ENCODE measurements at places on chromosomes 12 and 14. TPM values are rescaled to one million over a fixed set of nuclear protein-coding genes. Genes with fewer than 3 reads are reported as not detected.

DNA sequence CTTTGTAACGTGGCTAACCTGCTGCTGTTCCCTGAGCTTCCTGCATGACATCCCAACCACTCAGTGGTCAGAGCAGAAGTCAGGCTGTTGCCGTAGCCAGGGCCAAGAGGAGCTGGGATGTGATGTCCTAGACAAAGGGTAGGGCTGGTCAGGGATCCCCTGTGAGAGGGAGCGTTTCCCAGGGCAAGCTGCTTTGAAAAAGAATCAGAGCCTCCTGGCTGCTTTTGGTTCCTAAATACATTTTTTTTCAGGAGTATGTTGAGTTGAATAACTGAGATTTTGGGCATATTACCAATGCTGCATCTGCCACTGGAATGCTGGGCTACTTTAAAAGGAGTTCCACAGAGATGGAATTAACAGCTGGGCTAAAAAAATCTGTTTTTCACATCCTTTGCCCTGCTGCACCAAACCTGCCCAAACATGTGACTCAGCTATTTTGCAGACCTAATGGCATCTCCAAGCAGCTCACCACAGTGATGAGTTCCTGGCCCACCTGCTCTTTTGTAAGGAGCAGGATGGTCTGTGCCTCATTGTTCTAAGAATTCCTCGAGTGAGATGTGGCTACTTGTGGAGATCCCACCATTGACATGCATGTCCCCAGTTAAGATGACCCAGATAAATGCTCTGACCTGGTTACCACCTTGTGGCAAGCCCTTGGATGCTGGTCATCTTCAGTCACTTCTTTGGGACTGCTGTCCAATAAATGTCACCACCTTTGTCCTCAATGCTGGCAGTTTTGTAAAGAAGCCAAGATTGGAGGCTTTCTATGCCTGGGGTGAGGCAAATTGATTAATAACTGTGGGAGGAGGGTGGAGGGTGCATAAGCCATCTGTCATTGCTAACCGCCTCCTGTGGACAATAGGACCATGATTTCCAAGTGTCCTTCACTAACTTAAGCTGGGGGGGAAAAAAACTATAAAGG, 24.1 kb downstream of the ANKRD13A start:
- no peak for DNase-seq

DNA sequence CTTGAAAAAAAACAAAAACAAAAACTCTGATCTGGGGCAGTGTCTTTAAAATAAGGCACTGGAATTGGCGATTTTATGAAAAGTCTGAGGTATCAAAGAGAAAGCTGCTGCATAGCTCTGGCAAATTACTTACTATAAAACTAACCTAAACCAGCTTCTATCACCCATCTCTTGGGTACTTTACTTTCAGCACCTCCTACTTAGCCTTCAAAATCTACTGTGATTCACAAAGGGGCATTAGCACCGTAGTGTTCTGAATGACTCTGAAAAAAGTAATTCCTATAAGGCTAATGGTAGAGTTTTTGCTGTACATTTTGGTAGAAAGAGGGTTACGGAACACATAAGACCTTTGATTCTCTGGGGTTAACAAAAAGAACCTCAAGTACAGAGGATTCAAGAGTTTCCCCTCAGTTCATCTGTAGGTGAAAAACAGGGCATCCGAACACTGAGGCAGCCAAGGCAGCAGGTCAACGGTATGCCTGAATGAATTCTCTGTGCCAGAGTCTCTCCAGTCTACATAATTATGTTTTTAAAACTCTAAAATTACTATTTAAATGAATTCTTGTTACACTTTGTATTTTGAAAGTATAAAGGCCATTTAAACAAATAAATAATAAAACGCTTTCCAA, 101.5 kb downstream of the ELK3 start:
- DNase-seq = no peak

DNA sequence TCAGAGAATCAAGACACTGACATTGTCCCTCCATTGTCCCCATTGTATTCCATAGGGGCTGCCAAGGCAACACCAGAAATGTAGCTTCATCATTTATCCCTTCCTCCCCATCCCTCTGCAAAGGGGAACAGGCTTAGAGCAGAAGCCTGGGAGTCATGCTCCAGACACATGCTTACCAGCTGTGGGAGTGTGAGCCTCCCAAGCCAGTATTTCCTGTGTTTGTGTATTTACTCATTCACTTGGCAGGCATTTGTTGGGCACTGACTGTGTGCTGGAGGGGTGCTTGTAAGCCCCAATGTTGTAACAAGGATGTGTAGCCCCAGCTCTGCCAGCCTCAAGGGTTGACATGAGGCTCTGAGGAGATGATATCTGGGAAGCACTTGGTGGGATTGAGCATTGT, 46.0 kb upstream of the TCL1A start:
- no peak for DNase-seq

TIGAR gene
- 14.0 TPM for total RNA-seq

GRCh38 chr14:90114554-90114953, 52.8 kb downstream of the KCNK13 start:
- no peak for DNase-seq

- no peak for DNase-seq
These were observed 216.7 kb upstream of the TMTC1 start for GRCh38 chr12:30000401-30000800.

- DNase-seq = no peak
These were observed 60.1 kb upstream of the CNTN1 start for GRCh38 chr12:40632171-40632570.

KRT75 gene
- not detected for total RNA-seq

- DNase-seq = no peak
These were observed 7.9 kb upstream of the GPR132 start for GRCh38 chr14:105072892-105073719.

DNA sequence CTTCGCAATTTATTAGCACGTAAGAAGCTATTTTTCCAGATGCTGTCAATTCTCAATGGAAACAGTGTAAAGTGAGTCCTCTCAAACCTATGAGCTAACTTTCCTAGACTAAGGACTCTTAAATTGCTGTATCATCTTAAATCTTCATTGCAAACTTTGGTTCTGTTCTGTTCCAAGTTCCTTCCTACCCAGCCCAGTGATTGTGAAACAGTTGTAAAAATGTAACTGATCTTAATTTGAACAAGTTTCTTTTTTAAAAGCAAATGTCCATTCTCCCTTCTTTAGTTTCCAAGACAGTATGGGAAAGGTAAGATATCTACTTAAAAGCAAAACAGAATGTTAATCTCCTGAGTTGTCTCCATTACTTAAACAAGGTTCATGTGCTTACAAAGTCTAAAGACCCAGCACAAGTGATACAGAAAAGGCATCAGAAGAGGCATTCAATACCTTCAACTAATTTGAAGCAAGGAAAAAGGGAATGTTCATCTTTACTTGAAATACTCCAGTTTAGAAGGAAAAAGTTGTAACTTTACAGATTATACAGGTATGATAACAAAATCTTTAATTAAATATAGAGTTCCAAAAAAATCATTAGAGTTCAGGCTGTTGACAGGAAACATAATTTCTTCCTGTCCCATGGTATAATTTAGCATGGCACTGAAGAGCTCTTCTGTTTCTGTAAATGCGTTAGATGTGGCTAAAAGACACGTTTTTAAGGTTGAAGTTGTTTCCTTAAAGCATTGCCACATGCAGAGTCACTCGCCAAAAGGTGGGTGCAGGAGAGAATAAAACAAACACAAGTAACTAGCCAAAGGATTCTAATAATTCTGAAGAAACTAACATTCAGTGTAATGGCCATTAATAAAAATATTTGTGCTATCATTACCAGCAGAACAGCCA, 101.5 kb upstream of the USP15 start:
- no peak for DNase-seq

EIF2B2 gene
- 20.6 TPM for total RNA-seq

DNA sequence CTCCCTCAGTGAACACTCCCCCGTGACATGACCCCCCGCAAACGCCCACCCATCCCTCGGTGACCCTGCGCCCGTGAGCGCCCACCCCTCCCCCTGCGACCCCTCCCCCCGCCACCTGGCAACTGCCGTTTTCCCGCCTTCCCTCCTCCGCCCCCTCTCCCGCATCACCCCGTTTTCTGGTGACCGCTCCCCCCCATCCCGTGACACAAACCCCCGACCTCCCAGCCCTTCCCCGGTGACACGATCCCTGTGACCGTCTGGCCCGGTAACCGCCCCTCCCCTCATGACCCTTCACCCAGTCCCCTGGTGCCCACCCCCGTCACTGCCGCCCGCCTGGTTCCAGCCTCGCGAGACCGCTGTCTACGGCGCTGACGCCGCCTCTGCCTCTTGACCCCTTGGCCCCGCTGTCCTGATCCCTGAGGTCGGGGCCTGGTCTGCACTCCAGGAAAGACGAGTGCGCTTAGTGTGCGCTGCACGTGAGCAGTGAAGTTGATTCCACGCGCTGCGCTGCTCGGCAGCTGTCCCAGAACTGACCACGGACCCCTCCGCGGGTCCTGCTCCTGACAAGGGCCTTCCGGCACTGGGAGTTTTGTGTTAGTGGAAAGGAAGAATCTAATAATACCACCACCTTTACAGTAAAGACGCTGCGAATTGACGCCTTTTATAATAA, 59.4 kb downstream of the DDX51 start:
- no peak for DNase-seq

DNA sequence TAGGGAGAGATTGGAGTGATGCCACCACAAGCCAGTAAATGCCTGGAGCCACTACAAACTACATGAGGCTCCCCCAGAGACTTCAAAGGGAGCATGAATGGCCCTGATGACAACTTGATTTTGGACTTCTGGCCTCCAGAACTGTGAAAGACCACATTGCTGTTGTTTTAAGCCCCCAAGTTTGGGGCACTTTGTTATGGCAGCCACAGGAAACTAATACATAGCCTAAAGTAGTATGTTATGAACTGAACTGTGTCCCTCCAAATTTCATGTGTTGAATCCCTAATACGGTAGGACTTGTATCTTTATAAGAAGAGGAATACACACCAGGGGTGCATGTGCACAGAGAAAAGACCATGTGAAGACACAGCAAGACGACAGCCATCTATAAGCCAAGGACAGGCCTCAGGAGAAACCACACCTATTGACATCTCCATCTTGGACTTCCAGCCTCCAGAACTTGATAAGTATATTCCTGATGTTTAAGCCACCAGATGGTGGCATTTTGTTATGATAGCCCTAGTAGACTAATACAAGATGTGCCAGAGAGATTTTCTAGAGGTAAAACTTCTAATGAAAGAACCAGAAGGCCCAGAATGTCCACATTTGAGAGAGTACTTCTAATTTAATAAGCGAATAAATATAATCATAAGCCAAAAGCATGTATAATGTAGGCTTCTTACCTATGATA, 127.1 kb upstream of the BMP4 start:
- no peak for DNase-seq

DNA sequence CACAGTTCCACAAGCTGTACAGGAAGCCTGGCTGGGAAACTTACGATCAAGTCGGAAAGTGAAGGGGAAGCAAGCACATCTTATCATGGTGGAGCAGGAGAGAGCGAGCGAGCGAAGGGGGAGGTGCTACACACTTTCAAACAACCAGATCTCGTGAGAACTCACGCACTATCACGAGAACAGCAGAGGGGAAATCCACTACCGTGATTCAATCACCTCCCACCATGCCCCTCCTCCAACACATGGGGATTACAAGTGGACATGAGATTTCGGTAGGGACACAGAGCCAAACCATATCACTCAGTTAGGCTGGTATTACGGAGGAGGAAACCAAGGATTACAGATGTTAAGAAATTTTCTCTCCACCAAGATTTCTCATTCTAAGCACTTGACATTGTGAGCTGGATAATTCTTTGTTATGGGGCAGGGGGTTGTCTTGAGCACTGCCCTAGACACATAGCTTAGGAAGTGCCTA, 262.0 kb upstream of the G2E3 start:
- DNase-seq = no peak
